ENCODE measurements at places on chromosomes 11 and 22. TPM values are rescaled to one million over a fixed set of nuclear protein-coding genes. Genes with fewer than 3 reads are reported as not detected.
A peak's percentile ranks its signal among the peaks of the same experiment; 100 is the strongest.

SLC6A5 gene
- polyA plus RNA-seq: not detected

MICALL1 gene
- 19.7 TPM for polyA plus RNA-seq

CALCB gene
- 0.13 TPM for polyA plus RNA-seq

BIRC3 gene
- polyA plus RNA-seq: 3.5 TPM

DNA sequence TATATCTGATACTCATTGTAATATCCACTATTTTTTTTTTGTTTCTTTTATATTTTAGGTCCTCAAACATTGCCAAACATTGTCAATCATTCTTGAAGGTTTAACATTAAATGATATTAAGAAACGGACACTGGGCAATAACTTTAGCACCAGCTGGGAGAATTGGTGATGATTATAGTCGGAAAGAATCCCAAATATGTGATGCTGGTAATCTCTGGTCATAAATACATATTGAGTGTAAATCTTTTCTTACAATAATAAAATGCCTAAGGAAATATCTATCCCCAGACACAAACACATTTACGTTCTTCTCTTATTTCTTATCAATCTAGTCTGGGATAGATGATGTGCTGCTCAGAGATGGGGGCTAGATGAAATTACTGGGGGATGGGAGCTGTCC lies 25.2 kb downstream of the OR51E2 start:
- no peaks in the 10 kb centered on the region for H3K4me1 ChIP-seq
- no peaks in the 10 kb centered on the region for H3K27me3 ChIP-seq
- no peak overlapping the region for H3K4me3 ChIP-seq
- H3K36me3 ChIP-seq: no peaks in the 10 kb centered on the region
- H3K27ac ChIP-seq: no peak overlapping the region

DNA sequence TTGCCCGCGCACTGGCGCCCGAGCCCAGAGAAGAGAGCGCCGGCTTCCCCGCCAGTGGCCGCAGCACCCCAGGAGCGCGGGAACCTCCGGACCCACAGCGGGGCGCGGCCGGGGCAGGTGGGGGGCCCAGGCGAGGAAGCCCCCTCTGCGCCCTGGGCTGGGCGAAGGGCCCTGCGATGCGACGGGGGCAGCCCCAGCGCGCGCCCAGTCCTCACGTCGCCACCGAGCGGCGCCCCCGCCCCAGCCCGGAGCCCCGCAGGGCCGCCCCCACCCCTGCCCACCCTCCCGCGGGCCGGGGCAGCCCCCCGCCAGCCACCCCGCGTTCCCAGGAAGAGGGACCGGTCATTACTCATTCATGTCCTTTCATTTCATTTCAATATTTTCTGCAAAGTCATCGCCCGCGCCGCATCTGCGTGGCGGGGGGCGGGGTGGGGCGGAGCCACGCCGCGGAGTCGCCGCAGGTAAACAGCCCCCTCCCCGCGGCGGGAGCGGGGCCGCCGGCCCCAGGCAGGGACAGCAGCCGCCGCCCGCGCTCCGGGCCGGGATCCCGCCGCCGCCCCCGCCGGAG lies 673 bp upstream of the PANX2 start:
- peak; percentile 47 for DNase-seq
- no peak overlapping the region for H3K27ac ChIP-seq
- peaks cover 49% of the 10 kb centered on the region for H3K27me3 ChIP-seq
- no peaks in the 10 kb centered on the region for H3K4me1 ChIP-seq
- H3K4me3 ChIP-seq: peak overlapping the region; percentile 21

DNA sequence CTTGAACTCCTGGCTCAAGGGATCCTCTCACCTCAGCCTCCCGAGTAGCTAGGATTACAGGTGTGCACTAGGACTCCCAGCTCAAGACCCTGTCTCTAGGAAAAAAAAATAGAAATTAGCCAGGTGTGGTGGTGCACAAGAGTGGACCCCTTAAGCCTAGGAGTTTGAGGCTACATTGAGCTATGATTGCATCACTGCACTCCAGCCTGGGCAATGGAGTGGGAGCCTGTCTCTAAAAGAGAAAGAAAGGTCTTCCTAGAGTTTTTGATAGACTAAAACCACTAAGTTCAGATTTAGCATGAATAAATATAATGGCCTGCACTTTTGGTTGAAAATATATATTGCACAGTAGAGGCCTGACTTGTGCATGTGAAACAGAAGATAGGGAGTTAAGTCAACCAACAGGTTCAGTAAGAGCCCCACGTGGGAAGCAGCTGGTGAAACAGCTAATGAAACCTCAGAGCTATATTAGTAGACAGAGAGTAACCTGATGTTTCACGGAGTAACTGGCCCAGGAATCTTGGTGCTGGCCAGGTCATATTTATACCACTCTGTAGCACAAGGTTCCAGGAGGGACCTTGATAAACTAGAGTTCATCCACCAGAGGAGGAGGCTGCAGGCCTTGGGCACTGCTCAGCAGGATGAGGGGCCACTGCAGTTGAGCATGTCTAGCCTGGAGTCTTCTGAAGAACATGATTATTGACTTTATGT lies 4.6 kb upstream of the MICAL3 start:
- no peak for DNase-seq
- peaks cover 9% of the 10 kb centered on the region for H3K4me1 ChIP-seq
- H3K27ac ChIP-seq: no peak overlapping the region
- H3K4me3 ChIP-seq: no peak overlapping the region
- H3K27me3 ChIP-seq: peaks cover 46% of the 10 kb centered on the region

DNA sequence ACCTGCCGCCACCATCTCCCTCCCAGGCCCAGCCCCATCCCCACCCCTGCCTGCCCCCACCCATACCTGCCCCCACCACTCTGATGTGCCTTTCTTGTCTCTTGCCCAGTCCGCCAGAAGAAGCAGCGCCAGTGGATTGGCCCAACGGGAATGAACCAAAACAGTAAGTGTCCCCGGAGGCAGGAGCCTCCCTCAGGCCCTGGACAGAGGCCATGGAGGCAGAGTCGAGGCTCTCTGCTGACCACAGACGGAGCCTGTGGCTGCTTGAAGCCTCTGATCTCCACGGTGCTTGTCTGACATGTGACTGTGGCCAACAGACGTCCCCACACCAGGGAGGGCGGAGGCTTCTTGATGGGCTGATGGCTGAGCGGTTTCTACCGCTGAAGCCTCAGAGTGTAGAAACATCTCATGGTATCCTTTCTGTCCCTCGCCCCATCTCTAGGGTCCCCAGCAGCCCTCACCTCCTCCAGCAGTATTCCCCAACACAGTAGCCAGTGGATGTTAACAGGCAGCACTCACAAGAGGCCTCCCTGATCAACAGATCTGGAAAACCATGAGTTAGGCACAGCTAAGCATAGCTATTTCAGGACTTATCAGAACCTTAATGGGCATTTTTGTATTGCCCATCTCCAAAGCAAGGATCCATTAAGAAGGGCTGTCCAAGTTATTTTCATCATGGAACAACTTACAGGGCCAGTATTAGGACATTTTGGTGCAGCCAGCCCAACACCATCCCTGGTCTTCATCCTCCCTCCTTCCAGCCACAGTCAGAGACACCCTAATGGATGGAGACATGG lies 21.7 kb downstream of the CD5 start:
- H3K4me3 ChIP-seq: no peak overlapping the region

DNA sequence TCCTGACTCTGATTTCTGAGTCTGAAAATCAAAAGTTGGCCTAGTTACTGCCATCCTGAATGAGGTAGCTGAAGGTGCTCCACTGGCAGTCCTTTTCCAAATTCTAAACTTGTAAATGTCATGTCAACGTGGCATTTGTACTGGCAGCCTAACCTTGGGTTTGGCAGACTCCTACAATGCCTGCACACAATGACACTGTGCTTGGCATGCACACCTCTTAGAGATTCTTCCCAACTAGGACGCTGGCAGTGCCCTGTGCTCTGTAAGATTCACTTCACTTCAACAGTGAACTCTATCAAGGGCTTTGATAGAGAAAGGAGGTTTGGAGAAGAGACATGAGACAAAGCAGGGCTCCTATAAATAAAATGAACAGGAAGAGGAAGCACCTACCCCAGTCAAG lies 21.9 kb upstream of the PPP2R1B start:
- no peak overlapping the region for H3K4me3 ChIP-seq
- H3K27me3 ChIP-seq: no peaks in the 10 kb centered on the region
- H3K27ac ChIP-seq: no peak overlapping the region
- no peak for DNase-seq
- H3K4me1 ChIP-seq: no peaks in the 10 kb centered on the region

- peaks cover 9% of the 10 kb centered on the region for H3K4me1 ChIP-seq
- peak overlapping the region; percentile 54 for H3K4me3 ChIP-seq
- H3K36me3 ChIP-seq: no peaks in the 10 kb centered on the region
- H3K27ac ChIP-seq: no peak overlapping the region
These were observed 635 bp downstream of the PRR5 start for GRCh38 chr22:44702479-44703198.

DNA sequence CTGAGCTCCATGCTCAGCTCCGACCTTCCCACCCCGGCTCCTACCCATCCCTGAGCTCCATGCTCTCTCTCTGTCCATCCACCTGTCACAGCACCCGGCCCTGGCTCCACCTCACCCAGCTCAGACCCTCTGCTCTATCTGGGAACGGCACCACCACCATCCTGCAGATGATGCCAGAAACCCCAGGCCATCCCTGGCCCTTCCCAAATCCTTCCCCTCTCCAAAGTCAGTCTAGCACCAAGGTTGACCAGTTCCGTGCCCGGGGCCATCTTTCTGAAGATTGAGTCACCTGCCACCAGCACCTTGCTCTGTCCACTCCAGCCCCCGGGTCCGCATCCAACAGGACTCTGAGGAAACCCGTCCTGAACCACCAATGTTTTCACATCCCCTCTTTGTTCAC lies 969.6 kb downstream of the BRD1 start:
- no peaks in the 10 kb centered on the region for H3K36me3 ChIP-seq
- no peak overlapping the region for H3K27ac ChIP-seq
- H3K27me3 ChIP-seq: no peaks in the 10 kb centered on the region
- no peak overlapping the region for H3K4me3 ChIP-seq

DNA sequence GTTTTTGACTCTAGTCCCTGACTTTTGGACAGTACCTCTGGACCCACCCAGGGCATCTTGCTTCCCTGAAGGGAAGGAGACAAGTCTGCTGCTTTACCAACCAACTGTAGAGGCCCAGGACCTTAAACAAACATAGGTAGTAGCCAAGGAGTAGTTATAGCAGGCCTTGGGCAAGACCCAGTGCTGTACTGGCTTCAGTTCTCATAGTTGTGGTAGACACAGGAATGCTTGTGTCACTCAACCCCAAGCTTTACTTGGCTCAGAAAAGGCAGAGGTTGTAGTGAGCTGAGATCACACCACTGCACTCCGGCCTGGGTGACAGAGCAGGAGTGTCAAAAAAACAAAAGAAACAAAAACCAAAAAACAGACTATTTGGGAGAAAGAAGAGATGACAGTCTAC lies 21.3 kb upstream of the OR52M1 start:
- no peaks in the 10 kb centered on the region for H3K27me3 ChIP-seq
- no peaks in the 10 kb centered on the region for H3K36me3 ChIP-seq
- H3K27ac ChIP-seq: no peak overlapping the region
- H3K4me1 ChIP-seq: no peaks in the 10 kb centered on the region
- H3K4me3 ChIP-seq: no peak overlapping the region
- DNase-seq: no peak

DNA sequence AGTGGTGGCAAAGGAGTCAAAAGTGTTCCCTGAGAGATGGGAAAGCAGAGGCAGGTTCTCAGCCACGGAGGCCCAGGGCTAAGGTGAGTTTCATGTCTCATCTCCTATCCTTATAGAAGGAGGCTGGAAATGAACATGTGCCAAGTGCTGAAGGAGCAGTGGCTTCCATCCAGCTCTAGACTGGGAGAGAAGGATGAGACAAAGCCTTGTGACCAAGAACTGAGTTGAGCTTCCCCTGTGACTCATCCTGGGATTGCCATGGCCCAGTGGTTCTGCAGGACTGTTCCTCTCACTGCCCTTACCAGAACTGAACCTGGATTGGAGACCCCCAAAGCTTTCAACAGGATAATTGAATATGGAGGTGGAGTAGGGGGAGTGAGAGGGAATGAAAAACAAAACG lies 16.7 kb upstream of the OR9Q1 start:
- H3K4me1 ChIP-seq: no peaks in the 10 kb centered on the region
- no peak for DNase-seq
- H3K4me3 ChIP-seq: no peak overlapping the region
- H3K27me3 ChIP-seq: no peaks in the 10 kb centered on the region

DNA sequence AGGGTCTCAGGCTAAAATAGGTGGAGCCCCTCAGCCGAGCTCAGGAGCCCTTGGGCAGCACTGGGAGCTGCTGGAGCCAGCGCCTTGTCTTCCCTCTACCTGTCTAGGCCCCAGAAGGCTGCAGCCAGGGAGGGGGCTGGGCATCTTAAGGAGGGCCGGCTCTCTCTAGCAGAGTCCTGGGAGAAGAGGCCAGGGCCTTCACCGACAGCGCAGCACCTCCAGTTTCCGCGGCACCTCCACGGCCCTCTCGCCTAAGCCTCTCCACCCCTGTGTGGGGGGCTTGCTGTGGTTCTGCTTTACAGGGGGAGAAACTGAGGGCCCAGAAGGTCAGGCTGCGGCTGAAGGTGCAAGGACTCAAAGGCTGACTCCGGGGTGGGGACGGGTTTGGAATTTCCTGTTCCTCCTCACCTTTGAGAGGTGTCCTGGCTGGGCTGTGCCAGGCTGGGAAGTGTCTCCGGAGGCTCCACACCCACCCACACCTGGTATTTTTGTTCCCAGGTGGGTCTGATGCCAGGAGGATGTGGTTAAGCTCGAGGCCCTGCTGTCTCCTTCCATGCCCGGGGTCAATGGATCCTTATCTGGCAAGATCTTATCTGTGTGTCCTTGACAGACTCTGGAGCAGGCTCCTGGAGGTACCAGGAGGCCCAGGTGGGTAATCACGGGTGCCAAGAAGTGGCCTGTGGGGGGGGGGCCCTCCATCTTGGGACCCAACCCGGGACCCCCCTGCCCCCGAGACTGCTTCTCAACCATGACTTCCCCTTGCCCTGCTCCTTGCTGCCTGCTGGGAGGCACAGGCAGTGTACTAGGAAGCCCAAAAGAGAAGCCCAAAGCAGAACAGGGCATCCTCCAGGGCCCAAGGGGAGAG lies 95.3 kb upstream of the FGF3 start:
- no peaks in the 10 kb centered on the region for H3K36me3 ChIP-seq
- no peaks in the 10 kb centered on the region for H3K4me1 ChIP-seq
- DNase-seq: peak; percentile 61
- no peak overlapping the region for H3K27ac ChIP-seq
- H3K4me3 ChIP-seq: no peak overlapping the region
- peaks cover 82% of the 10 kb centered on the region for H3K27me3 ChIP-seq
